Stimulated activated CD4-positive, alpha-beta T cell treated with anti-CD3 and anti-CD28 coated beads, TNF-alpha, amount 100 ng/mL, for 1 hour (primary cell): ENCODE measurements at places on chromosomes 16 and 17.

DNA sequence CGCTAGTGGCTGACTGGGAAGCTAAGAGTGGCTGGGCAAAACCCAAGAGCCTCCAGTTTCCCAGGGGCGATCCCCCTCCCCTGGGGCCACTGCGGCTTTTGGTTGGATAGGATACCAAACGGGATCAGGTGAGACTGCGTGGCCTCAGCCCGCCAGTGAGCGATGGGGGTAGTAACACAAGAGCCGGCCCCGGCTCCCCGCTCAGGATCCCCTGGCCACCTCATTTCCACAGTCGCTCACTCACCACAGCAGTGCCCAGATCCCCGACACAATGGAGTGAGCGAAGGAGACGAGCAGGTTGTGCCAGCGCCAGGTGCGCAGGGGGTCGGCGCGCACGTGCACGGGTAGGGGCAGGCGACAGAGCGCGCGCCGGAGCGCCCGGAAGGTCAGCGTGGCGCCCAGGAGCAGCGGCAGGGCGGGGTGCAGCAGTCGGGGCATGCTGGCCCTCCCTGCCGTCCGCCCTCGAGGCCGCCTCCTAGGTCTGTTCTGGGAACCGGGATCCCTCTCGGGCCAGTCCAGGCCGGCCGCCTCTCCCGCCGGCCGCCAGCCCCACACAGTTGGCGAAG lies 290 bp downstream of the TLCD1 start:
- DNase-seq: no peak

DNA sequence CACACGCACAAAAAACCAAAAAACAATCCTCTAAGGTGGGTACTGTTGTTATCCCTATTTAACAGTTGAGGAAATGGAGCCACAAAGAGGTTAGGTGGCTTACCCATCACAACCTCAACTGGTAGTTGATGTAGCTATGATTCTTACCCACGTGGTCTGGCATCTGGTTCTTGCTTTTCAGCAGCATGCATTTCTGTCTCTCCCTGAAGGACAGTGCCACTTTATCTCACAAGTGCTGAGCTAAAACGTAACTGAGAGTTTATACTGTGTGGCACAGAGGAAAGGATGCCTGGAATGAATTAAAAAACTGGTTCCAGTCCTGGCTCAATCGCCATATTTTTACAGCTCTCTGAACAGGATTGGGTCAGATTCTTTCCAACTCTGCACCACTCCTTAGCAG lies 1.9 kb upstream of the CORO6 start:
- DNase-seq: no peak

GRCh38 chr17:74158761-74159160 lies 44.7 kb upstream of the RPL38 start:
- no peak for DNase-seq

GRCh38 chr16:15031179-15031578 lies 24.7 kb downstream of the NTAN1 start:
- no peak for DNase-seq

DNA sequence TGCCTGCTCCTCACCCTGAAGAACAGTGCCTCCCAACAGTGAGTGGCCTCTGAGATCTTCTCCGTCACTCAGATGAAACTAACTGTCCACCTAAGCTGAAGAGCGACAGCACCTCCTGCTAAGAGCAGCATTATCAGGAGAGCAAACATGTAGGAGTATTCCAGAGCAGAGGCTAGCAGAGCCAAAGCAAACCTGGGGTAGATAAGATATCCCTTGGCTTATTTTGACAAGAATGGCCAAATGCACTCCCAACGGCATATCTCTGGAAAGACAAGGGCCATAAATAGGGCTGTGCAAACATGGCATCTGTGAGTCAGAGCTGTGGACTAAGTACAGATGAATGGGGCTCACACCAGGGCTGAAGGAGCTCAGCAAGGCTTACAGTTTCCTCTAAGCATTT lies 96.3 kb downstream of the NDEL1 start:
- DNase-seq: no peak

DNA sequence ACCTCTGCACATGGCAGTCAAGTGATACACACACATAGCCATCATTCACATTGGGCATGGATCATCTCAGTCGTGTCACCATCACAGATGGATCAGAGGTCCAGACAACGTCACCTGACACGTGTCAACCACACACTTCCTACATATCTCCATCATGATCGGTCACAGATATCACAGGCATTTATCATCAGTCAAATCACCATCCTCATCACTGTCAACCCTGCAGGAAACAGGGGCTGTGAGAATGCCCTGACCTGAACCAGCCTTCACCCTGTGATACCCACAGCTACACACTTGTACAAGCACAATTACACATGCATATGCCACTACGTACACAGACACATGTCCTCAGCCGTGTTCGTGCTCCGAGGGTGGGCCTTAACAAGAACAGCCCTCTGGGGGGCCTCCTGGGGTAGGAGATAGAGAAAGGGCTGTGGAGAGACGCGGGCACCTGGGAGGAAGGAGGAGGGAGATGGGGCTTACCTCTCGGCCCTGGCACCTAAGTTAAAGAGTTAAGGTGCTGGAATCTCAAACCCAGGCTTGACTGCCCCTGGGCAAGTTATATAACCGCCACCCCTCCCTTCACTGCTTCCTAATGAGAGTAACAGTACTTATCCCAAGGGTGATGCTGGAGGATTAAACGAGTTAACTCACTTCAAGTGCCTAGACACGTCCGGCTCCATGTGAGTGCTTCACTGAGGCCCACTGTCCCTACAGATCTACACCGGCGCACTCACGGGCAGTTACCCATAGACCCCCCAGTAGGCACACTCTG lies 1.1 kb downstream of the SLC12A4 start:
- DNase-seq: no peak

DNA sequence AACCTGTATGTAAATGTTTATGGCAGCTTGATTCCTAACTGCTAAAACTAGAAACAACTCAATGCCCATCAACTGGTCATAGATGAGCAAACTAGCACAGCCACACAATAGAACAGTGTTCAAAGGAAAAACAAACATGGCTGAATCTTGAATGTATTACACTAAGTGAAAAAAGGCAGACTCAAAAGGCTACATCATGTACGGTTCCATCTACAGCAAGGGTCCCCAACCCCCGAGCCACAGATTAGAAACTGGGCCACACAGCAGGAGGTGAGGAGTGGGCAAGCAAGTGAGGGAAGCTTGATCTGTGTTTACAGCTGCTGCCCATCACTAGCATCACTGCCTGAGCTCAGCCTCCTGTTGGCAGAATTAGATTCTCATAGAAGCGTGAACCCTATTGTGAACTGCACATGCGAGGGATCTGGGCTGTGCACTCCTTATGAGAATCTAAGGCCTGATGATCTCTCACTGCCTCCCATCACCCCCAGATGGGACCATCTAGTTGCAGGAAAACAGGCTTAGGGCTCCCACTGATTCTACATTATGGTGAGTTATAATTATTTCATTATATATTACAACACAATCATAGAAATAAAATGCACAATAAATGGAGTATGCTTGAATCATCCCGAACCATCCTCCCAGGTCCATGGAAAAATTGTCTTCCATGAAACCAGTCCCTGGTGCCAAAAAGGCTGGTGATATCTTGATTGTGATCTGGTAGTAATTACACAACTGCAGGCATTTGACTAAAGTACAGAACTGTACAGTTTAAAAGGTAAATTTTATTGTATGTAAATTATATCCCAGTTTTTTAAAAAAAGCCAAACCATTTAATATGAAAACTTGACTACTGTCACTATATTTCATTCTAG lies 7.7 kb downstream of the CEP20 start:
- no peak for DNase-seq
